ENCODE measurements at places on chromosomes 3 and 15. TPM values are rescaled to one million over a fixed set of nuclear protein-coding genes. Genes with fewer than 3 reads are reported as not detected.
A peak's percentile ranks its signal among the peaks of the same experiment; 100 is the strongest.

DNA sequence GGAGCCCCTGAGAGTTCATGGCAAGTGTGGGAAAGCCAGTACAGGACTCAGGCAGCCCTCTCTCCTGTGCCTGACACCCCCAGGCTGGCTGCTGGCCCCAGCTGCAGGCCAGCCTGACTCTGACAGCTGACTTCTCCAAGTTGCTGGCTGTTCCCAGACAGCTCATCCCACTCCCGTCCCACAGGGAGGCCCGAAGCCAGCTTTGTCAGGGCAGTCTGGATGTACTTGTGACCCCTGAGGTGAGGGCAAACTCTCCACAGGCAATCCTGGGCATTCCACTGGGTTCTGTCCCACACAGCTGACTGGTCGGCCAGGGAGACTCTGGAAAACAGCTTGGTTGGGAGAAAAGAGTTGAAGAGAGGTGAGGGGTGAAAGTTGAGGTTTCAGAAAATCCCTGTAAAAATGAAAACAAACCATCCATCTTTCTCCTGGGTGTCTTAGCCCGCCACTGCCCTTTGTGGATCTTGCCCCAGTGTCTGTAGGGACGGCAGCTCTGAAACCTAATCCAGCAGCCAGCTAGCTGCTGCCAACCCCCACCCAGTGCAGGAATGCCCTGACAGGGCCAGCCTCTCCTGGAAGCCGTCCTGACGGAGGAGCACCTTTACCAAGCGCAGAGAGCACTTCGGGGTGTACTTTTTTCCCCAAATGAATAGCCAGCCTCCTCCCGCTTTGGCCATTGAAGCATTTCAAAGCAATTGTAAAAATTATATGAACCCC lies 87.9 kb downstream of the DNAJB8 start:
- DNase-seq = no peak

GRCh38 chr15:80776420-80777045 lies 2.6 kb upstream of the CEMIP start:
- DNase-seq = peak; percentile 66

DNA sequence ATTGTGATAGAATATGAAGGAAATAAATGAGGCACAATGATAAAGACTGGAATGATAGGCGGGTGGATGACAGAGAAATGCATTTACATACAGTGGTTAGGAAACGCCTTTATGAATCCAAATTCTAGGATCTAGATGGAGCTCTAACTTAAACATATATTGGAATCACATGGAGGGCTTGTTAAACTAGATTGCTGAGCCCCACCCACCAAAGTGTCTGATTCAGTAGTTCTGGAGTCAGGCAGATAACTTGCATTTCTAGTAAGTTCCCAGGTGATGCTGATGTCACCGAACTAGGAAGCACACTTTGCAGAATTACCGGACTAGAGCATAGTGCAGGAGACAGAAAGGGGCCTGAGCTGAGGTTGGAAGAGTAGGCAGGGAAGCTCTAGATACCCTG lies 837.2 kb downstream of the FHIT start:
- DNase-seq = no peak

GRCh38 chr15:40010686-40011085 lies 28.3 kb downstream of the SRP14 start:
- DNase-seq = no peak

- DNase-seq = no peak
These were observed 3.4 kb downstream of the CYP1A2 start for GRCh38 chr15:74752011-74752410.

DNA sequence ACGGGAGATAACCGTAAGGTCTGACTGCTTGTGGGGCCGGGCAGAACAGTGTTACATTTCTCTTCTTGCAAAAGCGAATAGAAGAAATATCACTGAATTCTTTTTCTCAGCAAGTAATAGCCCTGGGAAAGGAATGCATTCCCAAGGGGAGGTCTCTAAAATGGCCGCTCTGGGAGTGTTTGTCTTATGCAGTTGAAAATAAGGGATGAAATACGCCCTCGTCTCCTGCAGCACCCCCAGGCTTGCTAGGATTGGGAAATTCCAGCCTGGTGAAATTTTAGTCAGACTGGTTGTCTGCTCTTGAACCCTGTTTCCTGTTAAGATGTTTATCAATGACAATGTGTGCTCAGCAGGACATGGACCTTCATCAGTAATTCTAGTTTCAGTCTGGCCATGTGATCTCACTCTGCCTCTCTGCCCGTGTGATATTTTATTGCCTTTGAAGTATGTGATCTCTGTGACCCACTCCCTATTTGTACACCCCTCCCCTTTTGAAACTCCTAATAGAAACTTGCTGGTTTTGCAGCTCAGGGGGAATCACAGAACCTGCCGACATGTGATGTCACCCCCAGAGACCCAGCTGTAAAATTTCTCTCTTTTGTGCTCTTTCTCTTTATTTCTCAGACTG lies 715.6 kb downstream of the ROBO1 start:
- no peak for DNase-seq

DNA sequence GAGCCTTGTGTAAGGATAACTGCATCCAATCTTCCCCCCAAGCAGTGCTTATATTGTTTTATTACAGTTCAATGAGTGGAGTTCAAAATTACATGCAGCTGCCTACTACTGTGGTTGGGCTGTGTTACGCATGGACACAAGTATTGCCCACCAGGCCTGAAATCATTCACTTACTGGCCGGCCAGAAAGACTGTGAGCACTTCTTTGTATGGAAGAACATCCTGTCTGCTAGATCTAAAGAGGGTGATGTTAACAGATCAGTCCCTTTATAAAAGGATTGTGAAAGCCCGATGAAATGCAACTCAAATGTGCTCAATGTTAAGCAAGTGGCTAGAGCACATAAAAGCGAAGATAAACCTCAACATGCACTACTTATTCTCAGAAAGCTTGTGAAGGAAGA lies 132.5 kb downstream of the FOXP1 start:
- DNase-seq = no peak

- no peak for DNase-seq
These were observed 46.1 kb downstream of the AAGAB start for GRCh38 chr15:67208396-67208795.

DNA sequence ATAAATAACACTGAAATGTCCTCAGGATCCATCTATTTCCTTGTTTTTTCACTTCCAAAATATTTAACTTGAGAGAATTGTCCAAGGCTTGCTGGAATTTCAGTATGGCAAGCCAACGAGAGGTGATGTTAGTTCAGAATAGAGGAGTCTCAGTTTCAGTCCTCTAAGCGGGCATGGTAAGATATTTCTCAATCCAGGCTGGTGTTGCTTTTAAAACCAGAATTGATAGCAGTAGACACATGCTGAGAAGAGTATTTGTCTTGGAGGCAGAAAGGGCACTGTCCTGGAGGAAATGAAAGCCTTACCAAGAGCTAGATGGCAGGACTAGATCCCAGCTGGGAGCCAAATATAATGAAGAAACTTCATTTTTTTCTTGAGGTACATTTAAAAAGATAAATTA lies 23.1 kb downstream of the PHLDB2 start:
- no peak for DNase-seq

GRCh38 chr3:72244396-72244795 lies 459.4 kb upstream of the PROK2 start:
- no peak for DNase-seq

DNA sequence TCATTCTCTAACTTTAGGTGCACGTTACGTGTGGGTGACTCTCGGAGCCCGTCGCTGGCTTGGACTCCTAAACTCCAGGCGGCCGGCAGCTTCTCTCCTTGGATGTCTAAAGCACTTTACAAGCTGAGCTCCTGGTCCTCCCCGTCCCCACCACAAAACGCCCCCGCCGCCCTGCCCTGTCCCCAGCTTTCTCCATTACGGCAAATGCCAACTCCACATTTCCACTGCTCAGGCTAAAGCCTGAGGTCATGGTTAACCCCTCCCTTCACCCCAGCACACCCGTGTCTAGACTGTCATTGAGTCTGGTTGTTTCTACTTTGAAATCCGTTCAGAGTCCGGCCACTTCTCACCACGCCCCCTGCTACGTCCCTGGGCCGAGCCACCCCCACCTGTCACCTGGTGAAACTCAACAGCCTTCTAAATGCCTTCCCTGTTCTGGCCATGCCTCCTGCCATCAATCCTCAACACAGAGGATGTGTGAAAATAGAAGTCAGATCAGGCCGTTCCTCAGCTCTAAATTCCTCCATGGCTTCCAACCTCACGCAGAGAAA lies 8.1 kb upstream of the PCSK6 start:
- DNase-seq = peak; percentile 93

GRCh38 chr15:40114218-40114617 lies 5.5 kb upstream of the BMF start:
- DNase-seq = no peak

DNA sequence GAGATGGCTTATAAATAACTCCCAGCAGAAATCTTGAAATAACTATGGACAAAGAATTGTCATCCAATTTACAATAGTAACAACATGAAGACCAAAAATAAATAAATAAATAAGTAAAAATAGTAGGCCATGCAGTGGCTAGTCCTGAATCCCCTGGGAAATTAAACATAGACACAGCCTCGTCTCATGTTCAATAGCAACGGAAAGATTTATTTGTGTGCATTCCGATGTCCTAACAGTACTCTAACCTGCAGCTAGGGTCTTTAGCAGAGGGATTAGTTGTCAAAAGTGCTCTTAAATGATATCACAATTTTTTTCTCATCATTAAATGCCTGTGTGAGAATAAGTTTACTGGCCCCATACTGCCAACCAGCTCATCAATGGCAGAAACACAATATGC lies 474.2 kb downstream of the MAGI1 start:
- DNase-seq = no peak

DNA sequence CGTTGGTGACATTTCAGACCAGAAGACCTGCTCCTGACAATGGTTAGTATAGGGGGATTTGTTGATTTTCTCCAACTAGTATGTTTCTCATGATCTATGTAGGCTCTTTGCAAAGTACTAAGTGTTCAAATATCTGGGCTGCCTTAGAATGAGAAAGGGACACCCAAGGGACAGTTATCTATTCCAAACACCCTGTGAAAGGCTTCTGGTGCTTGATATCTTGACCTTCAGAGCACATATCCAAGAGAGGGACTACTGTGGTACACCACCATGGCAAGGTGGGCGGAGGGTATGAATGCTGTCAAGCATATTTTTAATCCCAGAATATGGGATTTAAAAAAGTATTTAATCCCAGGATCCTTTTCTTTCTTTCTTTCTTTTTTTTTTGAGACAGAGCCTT lies 1.1 kb downstream of the FANCD2OS start:
- no peak for DNase-seq

DNA sequence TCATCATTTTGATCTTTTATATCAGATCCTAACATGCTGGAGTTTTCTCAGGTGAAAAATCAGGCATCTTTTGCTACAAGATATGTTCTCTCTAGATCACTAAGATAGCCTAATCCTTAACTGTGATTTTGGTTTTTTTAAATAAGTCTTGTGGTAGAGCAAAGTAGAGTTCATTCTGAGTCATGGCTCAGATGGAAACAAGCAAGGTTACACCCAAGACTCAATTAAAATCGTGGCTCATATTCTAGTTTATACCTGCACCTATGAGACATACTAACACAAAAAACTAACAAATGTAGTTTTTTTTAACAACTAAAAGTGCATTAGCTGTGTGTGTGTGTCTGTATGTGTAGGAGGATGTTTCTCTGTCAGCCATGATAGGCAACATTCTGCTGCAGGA lies 428.2 kb downstream of the NLGN1 start:
- DNase-seq = no peak

GRCh38 chr3:31314258-31314657 lies 218.5 kb upstream of the STT3B start:
- no peak for DNase-seq

DNA sequence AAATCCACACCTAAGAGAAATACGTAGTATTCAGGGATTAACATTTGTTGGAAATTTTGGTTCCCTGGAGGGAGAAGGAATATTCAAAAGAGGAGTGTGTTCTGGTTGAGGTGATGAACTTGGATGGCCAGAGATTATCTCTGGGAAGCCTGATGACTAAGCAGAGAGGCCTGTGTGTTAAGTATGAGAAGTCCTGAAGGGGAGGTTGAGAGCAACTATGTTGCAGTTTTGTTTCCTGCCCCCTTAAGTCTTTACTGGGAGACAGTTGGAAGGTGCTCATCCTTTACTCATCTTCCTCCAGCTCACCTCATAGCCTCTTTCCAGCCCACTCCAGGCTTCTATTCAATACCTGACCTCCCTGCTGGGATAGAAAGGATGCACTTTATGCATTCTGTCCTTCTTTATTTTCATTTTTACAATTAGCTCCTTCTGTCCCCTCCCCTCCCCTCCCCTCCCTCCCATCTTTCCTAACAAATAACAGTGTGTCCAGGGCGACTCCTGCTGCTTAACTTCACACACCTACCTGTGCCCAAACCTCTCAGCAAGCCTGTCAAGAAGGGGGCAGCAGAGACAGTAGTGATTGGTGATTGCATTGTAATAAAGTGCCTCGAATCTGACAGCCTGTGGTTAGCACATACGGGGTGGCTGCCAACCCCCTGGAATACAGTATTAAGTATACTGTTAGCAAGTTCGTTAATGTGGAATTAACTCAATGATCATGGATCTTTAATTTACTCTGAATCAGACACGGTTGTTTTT lies 11.9 kb downstream of the RAP2B start:
- no peak for DNase-seq

DNA sequence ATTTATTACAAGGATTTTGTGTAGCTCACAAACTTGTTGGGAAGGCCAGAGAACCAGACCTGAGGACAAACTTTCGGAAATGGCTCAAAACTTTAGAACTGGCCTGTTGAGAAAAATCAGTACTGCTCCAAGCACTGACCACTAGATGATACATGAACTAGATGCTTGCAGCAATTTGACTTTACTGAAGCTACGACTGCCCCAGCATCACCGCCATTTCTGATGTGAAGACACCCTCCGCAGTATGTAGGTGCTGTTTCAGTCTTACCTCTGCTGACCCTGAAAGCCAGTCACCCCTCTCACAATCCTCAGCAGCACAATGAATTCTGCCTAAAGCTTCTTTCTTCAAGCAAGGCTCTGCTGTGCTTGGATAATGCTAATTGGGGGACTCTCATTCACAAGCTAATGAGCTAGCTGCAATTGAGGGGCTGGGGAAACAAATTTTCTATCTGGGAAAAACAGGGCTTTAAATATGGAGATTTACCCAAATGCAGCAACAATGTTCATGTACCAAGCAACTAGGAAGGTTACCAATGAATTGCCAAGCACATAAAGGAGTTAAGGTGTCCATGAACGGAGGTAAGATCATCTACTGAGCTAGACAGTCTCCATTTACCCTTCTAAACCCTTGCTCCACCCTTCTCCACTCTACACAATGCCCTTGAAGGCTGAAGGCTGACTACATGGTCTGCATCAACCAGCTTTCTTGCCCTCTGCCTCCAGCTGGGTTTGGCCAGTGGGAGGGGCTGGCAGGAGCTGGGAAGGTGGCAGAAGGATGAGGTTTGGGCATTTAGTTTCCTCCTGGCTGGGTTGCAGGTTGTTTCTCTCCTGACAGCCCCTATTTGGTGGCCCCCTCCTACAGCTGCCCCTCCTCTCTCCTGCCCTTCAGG lies 53.2 kb upstream of the FSTL1 start:
- no peak for DNase-seq

- DNase-seq = peak; percentile 16
These were observed 54.5 kb downstream of the ST3GAL6 start for GRCh38 chr3:98817547-98818041.

- DNase-seq = peak; percentile 26
These were observed 35.0 kb downstream of the MTMR10 start for GRCh38 chr15:30956216-30957124.

ALDH1L1 gene
- polyA plus RNA-seq = 40.4 TPM

ITIH1 gene
- polyA plus RNA-seq = 1.6 TPM

SPINK8 gene
- polyA plus RNA-seq = not detected

UBAP1L gene
- 4.9 TPM for polyA plus RNA-seq

RNF123 gene
- 35.6 TPM for polyA plus RNA-seq

CLDN11 gene
- 5.0 TPM for polyA plus RNA-seq
